ENCODE measurements at places on chromosomes 5 and 9.

GRCh38 chr9:9754186-9754585, 858.6 kb downstream of the PTPRD start:
- no peak for DNase-seq

- no peak for DNase-seq
These were observed 4.7 kb downstream of the GADD45G start for GRCh38 chr9:89609426-89610006.

DNA sequence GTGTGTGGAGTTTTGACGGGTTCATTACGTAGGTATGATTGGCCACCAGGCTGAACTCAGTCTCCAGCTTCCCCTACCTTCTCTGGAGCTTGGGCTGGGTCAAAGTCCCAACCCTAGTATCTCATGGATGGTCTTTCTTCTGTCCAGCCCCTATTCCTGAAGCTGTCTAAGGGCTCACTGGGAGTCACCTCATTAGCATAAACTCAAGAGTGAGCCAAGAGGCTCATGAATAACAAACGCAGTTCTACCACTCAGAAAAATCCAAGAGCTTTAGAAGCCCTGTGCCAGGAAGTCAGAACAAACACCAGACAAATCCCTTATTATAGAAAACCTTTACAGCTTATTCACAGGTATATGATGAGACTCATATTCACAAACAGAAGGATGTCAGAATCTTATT, 180.3 kb upstream of the NFIL3 start:
- no peak for DNase-seq

DNA sequence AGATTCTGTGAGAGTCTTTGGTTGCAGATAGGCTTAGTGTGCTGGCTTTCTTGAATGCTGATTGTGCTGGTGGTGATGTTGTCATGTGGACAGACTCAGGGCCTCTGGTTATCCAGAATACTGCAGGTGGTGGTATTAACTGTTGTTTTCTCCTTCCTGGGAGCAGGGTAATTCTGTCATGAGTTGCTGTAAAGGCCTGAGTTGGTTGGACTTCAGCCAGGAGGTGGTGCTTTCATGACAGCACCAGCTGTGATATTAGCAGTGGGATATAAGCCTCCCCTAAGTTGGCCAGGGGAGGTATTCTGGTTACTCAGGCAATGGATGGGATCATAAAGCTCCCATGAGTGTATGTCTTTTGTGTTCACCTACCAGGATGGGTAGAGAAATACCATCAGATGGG, 16.4 kb upstream of the RNF180 start:
- DNase-seq = peak; percentile 6
